Epithelial cell of proximal tubule (primary cell): ENCODE measurements at places on chromosomes 4 and X. TPM values are rescaled to one million over a fixed set of nuclear protein-coding genes. Genes with fewer than 3 reads are reported as not detected.

GRCh38 chr4:91118597-91118996 is 991.4 kb downstream of the CCSER1 start:
- DNase-seq = no peak

DNA sequence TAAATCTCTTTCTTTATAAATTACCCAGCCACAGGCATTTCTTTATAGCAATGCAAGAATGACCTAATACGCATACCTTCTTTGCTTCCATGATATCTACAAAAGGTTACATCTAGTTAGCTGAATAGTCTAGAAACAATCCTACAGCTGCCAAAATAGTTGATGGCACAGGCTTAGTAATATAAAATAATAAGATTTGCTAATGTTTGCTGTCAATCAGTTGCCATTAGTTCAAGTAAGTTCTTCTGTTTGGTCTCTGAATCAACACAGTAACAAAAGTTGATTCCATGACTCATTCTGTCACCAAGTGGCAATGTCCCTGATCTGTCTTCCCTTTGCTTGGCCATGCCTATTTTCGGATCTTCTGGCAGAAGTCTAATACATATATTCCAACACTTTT is 470.2 kb downstream of the SPRY1 start:
- no peak for DNase-seq

- DNase-seq = no peak
These were observed 70.1 kb upstream of the ENPP6 start for GRCh38 chr4:184287697-184288255.

GRCh38 chr4:8218371-8219031 is 19.4 kb downstream of the SH3TC1 start:
- DNase-seq = no peak

- DNase-seq = no peak
These were observed 216.1 kb downstream of the STK32B start for GRCh38 chr4:5267408-5267807.

Gene HTN3
- total RNA-seq = not detected in 2 replicates

DNA sequence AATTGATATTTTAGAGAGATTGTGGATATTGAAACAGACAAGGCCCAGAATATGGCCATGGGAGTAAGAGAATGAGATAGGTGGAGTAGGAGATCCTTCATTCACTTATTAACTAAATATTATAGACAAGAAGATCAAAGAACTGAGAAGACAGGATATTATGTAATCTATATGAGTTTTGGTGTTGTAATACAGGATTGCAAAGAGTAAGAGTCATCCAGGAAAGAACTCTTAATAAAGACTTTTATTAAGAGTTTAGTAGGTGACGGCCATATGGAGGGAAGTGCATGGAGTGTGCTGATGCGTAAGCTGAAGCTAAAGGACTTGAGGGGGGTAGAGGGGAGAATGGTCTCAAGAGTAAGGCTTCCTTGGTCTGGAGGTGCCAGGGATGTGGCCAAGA is 153.7 kb downstream of the VEGFC start:
- no peak for DNase-seq

- DNase-seq = no peak
These were observed 959.6 kb upstream of the NDST4 start for GRCh38 chr4:116073051-116073450.

Gene ARMCX4
- total RNA-seq = 0.65 and 1.6 TPM in 2 replicates

- no peak for DNase-seq
These were observed 81.1 kb upstream of the KLHL13 start for GRCh38 chrX:118197730-118198129.

GRCh38 chrX:72094894-72095293 is 36.8 kb downstream of the RTL5 start:
- DNase-seq = no peak

- DNase-seq = no peak
These were observed 18.4 kb upstream of the ODAM start for GRCh38 chr4:70177090-70177489.

GRCh38 chr4:11529625-11530201 is 101.0 kb upstream of the HS3ST1 start:
- DNase-seq = no peak

GRCh38 chr4:52943677-52944076 is 81.6 kb downstream of the RASL11B start:
- no peak for DNase-seq

Gene BBS7
- 22.7 and 26.5 TPM in 2 replicates for total RNA-seq

DNA sequence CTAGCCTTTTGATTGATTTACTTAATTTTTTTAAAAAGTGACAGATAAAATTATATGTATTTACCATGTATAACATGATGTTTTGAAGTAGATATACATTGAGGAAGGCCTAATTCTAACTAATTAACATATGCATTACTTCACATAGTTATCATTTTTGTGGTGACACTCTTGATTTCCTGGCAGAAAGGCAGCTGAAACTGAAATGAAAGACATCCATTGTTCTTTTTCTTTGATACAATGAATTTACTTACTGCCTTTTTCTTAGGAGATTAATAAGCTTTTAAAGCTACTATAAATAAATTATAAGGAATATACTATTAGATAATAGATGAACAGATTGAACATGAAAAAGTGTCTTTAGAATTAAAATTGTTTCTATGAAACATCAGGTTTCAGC is 26.7 kb downstream of the ANKRD50 start:
- DNase-seq = no peak

DNA sequence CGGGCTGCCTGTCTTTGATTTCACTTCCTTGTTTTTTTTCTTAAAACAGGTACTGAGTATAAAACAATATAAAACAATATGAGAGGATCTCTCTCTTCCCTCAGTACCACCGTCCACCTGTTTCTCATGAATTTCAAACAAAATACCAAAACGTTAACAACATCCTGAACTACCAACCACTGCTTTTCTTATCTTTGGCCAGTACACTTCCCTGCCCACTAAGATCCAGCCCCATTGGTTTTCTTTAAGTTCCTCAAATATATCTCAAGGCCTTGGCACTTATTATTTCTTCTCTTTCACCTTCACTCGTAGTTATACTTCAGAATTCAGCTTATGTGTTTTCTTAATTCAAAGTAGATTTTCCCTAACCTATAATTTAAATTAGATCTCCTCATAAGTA is 370.2 kb upstream of the GRIA3 start:
- no peak for DNase-seq

Gene TMEM47
- 8.2 and 11.9 TPM in 2 replicates for total RNA-seq

DNA sequence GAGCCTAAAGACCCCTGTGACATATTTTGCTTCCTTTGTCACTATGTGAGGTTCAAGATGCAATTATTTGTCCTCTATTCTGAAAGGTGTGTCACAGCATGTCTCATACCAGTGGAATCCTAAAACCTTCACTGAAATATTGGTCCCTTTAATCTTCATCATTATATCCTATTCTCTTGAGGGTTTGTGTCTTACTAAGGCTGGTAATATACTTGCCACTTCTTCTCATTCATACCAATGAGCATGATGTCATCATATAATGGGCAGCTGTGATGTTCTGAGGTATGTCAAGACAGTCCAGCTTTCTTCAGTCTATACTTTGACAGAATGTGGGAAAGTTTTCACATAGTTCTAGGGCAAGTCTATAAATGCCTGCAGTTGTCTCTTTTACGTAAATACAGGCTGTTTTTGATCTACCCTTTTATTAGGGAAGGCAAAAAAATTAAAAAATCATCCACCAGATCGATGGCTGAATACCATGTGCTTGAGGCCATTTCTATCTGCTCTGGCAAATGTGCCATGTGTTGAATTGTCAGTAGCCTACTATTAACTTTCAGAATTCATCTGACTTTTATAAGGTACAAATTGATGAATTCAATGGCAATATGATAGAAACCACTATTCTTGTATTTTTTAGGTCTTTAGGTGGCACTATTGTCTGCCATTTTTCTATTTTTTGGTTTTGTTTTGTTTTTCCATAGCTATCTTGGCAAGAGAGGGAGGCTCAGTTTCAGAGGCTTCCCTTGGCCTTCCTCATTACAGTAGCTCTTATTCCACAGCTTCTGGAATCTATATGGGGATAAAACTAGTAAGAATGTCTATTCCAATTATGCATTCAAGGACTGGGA is 209.0 kb downstream of the PPARGC1A start:
- peak; percentile 7 for DNase-seq

DNA sequence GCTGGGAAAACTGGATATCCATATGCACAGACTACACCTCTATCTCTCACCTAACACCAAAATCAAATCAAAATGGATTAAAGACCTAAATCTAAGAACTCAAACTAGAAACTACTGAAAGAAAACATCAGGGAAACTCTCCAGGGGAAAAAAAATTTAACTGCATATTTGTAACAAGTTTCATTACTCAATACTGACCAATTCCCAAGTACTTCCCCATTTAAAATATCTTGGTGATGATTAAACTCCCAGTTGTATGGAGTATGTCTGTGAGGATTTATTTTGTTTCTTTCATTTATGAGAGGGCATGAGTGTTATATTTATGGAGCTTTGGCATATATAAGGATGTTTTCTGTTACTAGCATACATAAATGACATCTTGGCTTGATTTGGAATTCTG is 112.3 kb upstream of the IL15 start:
- no peak for DNase-seq

GRCh38 chr4:138225477-138225876 is 16.7 kb downstream of the SLC7A11 start:
- no peak for DNase-seq
